Mesothelial cell of epicardium (in vitro differentiated cells): ENCODE measurements at places on chromosomes 3 and 15. TPM values are rescaled to one million over a fixed set of nuclear protein-coding genes. Genes with fewer than 3 reads are reported as not detected.

Gene CNTN6
- total RNA-seq: 15.4 to 17.2 TPM (median 17.1 TPM) in 3 replicates

Gene ZMYND10
- total RNA-seq: 0.54 to 1.00 TPM (median 0.83 TPM) in 3 replicates

- DNase-seq: no peak
These were observed 159.6 kb downstream of the GREM1 start for GRCh38 chr15:32877252-32878019.

DNA sequence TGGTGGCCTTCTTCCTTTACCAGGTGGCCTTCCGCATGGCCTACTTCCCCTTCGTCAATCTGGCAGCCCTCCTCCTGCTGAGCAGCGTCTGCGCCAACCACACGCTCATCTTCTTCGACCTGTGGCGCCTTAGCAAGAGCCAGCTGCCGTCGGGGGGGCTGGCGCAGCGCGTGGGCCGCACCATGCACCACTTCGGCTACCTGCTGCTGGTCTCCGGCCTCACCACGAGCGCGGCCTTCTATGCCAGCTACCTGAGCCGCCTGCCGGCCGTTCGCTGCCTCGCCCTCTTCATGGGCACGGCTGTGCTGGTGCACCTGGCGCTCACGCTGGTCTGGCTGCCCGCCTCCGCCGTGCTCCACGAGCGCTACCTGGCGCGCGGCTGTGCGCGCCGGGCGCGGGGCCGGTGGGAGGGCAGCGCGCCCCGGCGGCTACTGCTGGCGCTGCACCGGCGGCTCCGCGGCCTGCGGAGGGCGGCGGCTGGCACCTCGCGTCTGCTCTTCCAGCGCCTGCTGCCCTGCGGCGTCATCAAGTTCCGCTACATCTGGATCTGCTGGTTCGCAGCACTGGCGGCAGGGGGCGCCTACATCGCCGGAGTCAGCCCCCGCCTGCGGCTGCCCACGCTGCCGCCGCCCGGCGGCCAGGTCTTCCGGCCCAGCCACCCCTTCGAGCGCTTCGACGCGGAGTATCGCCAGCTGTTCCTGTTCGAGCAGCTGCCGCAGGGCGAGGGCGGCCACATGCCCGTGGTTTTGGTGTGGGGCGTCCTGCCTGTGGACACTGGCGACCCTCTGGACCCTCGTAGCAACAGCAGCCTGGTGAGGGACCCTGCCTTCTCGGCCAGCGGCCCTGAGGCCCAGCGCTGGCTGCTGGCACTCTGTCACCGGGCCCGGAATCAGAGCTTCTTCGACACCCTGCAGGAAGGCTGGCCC lies 9.9 kb downstream of the DISP2 start:
- DNase-seq: peak; percentile 73

Gene HYAL3
- total RNA-seq: 2.9 to 3.0 TPM (median 2.9 TPM) in 3 replicates

DNA sequence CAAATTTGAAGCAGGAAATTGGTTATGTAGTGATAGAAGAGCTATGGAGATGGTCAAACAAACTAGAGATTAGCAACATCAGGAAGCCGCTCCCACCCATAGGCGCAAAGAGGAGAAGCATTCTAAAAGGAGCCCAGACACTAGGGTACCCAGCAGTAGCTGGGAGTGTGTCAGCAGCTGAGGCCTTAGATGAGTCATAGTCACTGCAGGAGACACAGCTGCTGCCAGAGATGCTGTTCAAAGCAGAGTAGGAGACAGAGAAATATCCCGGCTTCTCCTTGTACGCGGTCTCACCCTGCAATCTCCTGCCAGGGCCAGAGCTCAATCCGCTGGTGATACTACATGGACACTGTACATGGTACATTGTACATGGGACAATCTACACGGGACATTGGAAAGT lies 61.9 kb downstream of the VGLL3 start:
- no peak for DNase-seq

GRCh38 chr3:43017593-43018195 lies 38.6 kb downstream of the GASK1A start:
- no peak for DNase-seq

Gene DNASE1L3
- total RNA-seq: 0.22 to 0.72 TPM (median 0.53 TPM) in 3 replicates

GRCh38 chr3:161096771-161097367 lies 8.3 kb downstream of the B3GALNT1 start:
- DNase-seq: no peak

DNA sequence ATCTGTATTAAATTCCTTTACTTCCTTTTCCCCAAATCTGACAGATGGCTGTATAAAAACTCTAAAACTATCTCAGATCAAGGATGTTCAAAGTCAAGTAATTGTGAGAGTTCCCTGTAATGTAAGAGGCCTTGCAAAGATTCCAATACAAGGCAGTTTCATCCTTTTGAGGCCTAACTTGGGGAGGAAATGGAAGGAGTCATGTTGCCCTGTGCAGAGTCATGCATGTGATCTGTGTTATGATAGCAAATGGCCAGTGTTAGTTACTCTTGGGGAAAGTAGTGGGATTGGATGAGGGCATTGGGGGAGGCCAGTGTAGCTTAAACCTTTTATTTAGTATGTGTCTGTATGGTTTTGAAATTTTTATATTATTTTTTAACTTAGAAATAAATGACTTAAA lies 23.7 kb upstream of the FBXL22 start:
- DNase-seq: no peak

Gene GPR171
- not detected in 3 replicates for total RNA-seq

GRCh38 chr15:72202801-72203506 lies 5.4 kb upstream of the GRAMD2A start:
- DNase-seq: no peak

- DNase-seq: no peak
These were observed 218.6 kb downstream of the NR2F2 start for GRCh38 chr15:96549136-96549535.

DNA sequence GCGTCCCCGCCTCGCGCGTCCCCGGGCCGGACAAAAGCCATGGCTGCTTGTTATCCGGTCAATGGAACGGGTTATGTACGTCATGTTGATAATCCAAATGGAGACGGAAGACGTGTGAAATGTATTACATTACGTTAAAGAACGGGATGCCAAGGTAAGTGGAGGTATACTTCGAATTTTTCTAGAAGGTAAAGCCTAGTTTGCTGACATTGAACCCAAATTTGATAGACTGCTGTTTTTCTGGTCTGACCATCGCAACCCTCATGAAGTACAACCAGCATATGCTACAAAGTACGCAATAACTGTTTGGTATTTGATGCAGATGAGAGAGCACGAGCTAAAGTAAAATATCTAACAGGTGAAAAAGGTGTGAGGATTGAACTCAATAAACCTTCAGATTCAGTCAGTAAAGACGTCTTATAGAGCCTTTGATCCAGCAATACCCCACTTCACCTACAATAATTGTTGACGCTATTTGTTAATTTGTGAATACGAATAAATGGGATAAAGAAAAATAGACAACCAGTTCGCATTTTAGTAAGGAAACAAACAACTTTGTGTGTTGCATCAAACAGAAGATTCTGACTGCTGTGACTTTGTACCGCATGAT lies 19.8 kb downstream of the WDR73 start:
- no peak for DNase-seq
